ENCODE measurements at places on chromosomes 16 and 17.

DNA sequence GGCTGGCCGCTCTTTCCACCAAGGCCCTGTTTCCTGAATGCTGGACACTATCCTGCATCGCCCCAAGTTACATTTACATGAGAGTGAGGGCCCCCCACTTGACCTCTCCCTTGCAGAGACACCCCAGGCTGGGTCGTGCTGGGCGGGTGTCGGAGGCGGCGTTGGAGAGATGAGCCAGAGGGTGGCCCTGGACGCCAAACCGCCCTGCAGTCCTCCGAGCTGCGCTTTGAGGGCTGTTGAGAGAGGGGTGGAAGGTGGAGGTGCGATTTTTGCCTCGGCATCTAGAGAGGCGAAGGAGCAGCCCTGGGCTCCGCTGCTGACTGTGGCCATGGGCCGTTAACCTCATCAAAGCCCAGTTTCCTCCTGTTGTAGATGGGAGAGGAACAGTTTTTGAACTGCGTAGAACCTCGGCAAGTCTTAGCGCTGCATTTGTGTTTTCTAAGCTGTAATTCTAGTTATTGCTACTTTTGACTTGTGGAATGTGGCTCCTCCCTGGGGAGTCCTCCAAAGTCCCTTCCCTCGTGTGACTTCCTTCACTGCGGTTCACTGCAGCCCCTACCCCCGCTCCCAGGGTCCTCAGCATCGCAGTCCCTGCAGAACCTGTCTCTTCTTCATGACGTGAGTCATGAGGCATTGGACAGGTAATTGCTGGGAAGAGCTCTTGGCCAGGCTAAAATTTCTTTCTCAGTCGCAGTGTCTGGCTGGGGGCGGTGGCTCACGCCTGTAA, 986 bp upstream of the ELOB start:
- peak; percentile 51 for DNase-seq

DNA sequence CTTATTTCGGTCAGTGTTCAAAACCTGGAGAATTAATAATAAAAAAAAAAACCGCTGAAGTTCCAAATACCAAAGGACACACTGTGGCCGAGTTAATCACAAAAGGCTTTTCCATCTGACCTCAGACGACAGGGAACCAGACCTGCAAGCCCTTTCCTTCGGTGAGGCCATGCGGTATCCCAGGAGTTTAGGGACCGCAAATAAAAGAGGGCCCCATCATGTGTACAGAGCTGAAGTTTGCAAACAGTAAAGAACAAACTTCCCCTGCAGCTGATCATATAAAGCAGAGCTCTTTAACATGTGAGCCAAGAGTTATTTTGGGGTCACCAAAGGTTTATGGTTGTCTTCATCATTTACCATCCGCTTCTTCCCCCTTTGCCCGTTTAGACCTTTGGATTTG, 33.0 kb upstream of the FOXJ1 start:
- no peak for DNase-seq

GRCh38 chr17:64123114-64123513, 6.8 kb downstream of the ERN1 start:
- no peak for DNase-seq

DNA sequence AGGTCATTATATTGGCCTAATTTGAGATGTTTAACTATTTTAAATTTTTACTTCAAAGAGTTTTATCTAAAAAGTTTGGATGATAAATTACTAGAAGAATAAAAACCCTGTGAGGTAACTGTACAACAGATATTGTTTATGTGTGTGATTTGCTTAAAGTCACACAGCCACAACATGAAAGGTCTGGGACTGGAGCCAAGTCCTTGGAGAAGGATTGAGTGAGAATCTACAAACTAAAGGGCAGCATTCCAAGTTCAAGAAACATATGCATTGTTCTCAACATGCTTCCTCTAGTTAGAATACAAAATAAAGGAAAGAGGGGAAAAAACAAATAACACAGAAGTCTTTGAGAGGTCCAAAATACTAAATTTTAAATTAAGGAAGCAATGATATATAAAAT, 131.5 kb upstream of the MON1B start:
- DNase-seq: no peak

- DNase-seq: no peak
Measured at GRCh38 chr17:17216236-17216635, 10.1 kb upstream of the PLD6 start.

Data from GM23338 (cell line).